ENCODE measurements at places on chromosomes 5 and 9. TPM values are rescaled to one million over a fixed set of nuclear protein-coding genes. Genes with fewer than 3 reads are reported as not detected.

UBE2QL1 gene
- total RNA-seq = 9.1 TPM

- DNase-seq = no peak
Observed at GRCh38 chr9:135306699-135307098, 172.9 kb upstream of the PPP1R26 start.

DNA sequence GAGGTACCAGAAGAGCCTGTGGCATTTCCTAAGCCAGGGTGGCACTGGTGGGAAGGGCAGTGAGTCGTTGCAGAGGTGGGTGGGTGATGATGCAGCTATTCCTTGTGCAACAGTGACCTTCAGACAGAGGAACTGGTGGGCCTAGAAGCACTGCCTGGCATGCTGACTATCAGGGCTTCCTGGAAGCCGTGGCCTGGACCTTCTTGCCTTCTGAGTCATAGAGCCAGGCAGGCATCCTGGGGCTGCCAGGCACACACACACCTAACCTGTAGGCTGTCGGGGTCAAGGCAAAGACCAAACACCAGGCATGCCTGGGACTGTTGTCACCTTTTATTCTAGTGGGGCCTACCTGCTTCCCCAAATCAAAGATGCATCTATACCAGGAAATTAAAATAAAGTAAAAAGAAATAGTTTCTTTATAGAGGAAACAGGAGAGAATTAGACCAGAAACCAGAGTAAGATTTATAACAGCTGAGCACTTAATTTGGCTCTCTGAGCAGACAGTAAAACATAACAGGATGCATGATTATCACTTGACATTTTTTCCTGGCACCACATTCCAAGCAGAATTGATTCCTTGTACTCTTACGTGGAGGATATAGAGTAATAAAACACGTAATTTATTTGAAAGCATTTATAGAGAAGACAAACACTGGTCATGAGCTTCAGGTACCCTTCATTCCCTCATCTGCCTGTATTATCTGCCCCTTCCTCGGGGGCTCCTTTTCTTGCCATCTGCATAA lies 25.1 kb downstream of the NANS start:
- DNase-seq = no peak

GRCh38 chr9:113616621-113617496 lies 153.3 kb downstream of the RGS3 start:
- no peak for DNase-seq

TAS2R1 gene
- not detected for total RNA-seq

PROB1 gene
- total RNA-seq = 28.6 TPM

PCDHGC5 gene
- 1.7 TPM for total RNA-seq

- DNase-seq = no peak
Observed at GRCh38 chr5:135559354-135559753, 19.4 kb downstream of the CXCL14 start.

- DNase-seq = no peak
Observed at GRCh38 chr9:110049699-110050450, 158.1 kb downstream of the C9orf152 start.

DNA sequence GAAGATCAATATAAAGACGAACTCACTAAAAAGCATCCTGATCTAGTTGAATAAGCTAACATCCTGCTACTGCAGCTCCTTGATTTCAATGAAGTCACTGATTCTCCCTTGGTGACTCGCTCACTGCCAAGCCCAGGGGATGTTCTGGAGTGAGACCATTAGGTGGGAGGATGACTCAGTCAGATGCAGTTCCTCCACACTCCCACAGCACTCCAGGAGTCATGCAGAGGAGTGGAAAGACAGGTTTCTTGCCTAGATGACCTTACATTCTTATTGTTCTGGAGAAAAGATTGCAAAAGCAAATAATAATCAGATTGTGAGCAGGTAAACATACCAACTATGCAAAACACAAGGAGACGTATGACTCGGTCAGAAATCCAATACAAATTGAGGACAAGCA lies 15.3 kb downstream of the GCNT4 start:
- DNase-seq = no peak

DNA sequence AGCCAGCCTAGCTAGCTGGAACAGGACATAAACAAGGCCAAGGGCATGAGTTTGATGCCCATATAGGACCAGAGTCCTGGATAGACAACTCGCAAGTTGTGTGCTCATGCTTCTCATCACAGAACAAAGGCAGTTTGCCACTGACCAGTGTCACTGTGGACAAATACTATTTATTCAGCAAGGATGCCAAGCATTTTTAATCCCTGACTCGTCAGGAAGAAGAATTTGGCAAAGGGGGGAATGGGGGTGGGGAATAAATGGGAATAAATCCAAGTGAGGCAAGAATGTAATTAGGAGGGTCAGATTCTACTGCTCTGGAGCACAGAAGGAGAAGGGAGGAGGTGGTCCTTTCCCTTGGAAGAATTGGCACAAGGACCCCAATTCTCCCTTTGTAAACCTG lies 46.8 kb upstream of the ANKRD55 start:
- no peak for DNase-seq

DNA sequence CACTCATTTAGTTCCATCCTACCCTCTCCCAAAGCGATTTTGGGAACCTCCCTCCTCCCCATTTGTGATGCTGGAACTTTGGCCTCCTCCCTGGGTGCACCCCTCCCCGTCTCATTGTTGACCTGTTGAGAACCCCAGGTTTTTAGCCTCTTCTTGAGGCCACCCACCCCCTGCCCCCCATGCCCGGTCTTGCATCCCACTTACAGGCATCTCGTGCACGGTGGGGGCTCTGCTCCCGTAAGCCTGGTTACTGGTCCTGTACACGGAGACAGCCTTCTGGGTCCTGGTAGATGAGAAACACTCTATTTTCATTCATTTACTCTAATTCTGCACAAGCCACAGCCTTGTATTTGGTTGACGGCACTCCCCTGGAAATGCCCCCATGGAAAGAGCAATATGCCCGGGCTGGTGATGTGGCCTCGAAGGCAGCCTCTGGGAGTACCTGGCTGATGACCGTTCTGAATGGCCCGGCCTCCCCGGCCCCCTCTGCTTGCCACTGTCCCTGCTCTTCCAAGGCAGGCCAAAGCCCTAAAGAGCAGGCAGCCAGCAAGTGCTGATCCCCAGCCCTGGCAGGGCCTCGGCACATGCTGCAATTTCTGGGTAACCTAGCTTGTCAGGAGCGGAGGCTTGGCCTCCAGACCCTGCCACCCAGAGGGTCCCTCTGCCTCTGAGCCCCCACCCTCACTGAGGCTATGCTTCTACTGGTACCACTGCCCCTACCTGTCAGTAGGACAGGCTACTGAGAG lies 1.9 kb upstream of the MRPS2 start:
- no peak for DNase-seq

- DNase-seq = no peak
Observed at GRCh38 chr5:91514400-91514799, 131.3 kb upstream of the ARRDC3 start.

- no peak for DNase-seq
Observed at GRCh38 chr5:160375701-160376100, 5.3 kb upstream of the C1QTNF2 start.

DNA sequence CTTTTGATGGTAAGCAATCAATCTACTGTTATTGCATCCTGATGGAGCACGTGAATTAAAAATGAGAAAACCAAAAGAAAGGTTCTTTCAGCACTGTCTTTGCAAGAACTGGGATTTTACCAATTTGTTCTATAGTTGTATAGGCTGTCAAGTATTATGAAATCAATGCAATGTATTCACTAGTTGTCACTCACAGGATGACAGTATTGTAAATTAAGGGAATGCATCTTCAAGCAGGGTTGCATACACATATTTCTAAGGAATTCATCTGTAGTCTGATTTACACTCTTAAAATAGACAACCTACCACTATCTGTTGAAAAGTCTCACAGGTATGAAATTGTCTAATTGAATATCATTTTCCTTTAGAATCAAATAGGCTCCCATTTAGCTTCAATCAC lies 252.8 kb downstream of the FBXL17 start:
- DNase-seq = no peak

DNA sequence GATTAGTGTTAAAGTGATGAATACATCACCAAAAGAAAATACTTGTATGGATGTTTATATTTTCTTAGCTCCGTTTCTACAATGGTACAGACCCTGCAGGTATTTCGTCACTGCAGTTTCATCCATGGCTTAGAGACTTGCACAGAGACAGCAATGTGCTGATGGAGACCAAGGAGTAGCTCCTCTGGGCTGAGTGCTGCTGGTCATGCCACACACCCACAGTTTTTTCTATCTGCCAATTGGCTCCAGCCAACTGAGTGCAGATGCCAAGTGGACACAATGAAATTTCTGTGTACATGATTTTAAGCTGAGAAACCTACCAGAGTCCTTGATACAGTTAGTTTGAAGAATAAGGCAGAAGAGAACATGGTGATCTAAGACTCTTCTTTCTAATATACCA lies 145.9 kb upstream of the ADCY2 start:
- no peak for DNase-seq

DNA sequence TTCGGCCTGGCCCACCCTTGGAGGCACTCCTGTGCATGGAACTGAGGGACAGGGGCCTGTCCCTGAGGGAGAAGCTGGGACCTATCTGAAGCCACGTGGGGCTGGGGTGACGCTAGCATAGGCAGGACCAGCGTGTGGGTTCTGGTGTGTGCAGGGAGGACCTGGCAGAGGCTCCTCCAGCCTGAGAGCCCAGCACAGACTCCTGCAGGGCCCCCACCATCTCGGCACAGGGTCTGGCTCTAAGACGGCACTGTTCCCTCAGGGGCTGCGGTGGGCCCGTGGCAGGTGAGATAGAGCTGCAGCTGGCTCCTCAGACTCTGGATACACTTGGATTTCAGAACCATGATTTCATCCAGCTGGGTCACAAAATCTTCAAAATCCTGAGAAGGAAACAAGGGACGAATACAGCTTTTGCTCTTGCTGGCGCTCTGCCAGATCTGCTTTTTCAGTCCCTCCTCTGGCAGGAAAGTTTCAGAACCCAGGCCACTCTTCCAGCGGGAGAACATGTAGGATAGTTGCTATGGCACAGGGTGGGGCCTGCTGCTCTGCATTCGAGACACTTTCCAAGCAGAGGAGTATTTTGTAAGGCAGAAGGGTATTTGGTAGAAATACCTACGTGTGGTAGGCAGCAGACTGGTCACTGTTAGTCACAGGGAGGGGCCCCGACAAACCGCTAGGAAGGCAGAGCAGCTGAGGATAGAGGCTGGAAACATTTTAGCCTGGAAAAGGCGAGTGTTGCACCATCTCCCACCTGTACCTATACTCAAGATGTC lies 74.7 kb downstream of the KIF24 start:
- peak; percentile 73 for DNase-seq

DNA sequence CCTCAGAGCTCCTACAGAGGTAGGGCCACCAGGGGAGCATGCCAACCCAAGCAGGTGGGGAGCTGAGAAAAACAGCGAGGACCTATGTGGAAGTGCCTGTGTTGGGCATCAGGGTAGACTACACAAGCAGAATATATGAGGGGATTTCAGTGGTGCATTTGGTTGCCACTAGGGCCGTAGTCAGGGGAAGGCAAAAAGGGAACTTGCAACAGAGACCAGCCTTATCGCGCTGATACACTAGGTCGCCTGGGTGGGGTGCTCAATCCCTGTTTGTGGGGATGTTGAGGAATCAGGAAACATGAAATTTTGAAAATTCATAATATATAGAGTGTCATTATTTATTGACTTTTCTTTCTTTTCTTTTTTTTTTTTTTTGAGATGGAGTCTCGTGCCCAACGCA lies 370.9 kb upstream of the PRR16 start:
- DNase-seq = no peak

DNA sequence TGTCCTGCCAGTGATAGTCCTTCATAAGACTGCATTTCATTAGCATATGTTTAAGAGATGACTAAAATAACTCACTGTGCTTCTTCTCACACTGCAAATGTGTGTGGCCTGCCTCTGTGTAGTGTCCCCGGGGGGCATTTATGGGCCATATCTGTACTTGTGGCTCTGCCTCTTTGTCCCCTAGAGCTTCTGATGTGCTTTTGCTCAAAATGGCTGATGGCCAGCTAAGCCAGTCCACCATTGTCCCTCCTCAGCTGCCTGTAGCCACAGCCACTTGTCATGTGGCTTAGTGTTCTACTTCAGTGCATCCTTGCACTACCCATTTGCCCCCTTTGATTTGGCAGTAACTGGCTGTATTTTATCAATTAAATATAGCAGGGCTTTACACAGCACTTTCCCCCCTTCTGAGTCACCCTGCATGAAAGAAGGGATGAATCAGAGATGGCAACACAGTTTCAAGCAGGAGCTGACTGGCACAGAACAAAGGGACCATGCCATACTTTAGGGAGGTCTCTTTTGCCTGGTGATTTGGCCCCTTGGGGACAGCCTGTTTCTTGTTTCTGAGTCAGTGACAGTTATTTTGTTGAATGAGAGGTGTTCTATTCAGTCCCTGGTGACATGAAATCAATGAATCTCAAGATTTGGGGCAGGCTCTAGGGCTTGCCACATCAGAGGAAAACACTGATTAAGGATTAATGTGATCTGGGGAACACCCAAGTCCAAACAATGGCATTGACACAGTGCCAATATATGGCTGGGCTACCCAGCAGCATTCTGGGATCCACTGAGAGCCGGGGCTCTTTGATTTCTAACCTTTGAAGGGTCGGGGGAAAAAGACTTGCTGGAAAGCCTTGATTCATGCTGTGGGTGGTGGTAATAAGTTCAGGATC lies 245.5 kb downstream of the SMARCA2 start:
- DNase-seq = no peak

DNA sequence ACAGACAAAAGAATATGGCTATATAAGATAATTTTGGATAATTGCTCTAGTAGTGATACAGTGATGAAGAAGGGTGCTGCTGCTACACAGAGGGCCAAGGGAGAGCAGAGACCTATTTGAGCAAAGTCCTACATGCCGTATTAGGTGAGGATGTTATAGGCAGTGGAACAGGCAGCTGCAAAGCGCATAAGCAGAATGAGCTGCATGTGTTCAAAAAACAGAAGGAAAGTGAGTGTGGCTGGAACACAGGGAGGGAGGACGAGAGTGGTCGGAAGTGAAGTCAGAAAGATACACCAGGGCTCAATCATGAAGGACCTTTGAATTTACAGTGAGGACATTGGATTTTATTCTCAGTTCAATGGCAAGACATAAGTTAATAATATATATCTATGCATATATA lies 35.4 kb downstream of the ITGA2 start:
- no peak for DNase-seq

IL3 gene
- not detected for total RNA-seq

DNA sequence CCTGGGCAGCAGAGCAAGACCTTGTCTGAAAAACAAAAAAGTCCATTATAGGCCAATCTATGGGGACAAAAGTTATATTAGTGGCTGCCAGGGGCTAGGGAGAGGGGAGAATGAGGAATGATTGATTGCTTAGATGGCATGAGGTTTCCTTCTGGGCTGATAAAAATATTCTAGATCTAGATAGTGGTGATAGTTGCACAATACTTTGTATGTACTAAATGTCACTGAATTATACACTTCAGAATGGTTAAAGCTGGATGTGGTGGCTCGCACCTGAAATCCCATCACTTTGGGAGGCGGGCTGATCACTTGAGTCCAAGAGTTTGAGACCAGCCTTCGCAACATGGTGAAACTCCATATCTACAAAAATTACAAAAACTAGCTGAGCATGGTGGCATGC lies 42.8 kb upstream of the TEX48 start:
- no peak for DNase-seq
